ENCODE measurements at places on chromosomes 11 and 22.

DNA sequence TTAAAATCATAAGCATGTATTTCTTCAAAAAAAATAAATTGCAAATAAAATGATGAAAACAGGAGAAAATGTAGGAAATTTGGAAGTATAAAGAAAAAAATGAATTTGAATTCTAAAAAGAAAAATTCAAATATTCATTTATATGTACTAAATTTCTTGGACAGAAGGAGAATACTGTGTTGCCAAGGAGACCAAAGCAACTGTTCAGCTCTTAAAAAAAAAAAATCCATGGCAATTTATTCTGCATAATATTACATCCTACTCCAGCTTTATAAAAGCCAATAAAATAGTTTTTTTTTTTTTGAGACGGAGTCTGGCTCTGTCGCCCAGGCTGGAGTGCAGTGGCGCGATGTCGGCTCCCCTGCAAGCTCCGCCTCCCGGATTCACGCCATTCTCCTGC is 6.0 kb downstream of the PGM2L1 start:
- DNase-seq = no peak

- no peak for DNase-seq
Observed at GRCh38 chr22:25645964-25646363, 81.5 kb downstream of the GRK3 start.

- DNase-seq = no peak
Observed at GRCh38 chr11:40597546-40598113, 861.8 kb downstream of the LRRC4C start.

- DNase-seq = no peak
Observed at GRCh38 chr11:35548925-35549561, 23.6 kb upstream of the PAMR1 start.

GRCh38 chr11:90223248-90223585 is 368 bp upstream of the CHORDC1 start:
- no peak for DNase-seq

GRCh38 chr11:87428266-87428665 is 390.5 kb downstream of the TMEM135 start:
- DNase-seq = no peak

DNA sequence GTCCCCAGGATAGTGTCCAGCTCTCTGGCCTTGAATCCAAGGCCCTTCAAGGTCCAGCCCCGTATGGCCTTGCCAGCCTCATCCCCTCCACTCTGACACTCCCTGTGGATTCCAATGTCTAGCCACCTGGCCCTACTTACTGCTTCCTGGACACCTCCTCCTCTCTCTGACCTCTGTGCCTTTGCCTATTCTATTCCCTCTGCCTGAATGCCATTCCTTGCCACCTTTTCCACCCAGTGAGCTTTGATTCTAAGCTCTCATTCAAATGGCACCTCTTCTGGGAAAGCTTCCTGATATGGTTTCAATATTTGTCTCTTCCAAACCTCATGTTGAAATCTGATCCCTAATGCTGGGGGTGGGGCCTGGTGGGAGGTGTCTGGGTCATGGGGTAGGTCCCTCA is 31.9 kb upstream of the TTLL12 start:
- no peak for DNase-seq

DNA sequence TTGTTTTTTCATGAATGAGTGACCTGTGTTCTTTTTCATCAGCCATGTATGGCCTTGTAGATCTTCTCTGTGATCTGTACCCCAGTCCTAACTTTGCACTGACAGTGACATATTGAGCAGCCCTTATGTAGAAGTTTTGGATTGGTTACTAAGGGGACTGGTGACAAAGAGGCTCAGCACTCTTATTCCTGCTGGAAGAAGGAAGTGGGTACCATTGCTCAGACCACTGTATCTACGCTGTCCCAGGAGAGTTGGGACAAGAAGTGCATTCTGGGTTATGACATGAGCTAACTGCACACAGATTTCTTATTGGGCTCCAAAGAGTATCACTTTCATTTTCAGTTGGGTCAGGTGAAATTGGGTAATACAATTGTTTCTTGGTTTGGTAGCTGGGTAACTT is 107.8 kb upstream of the RASSF10 start:
- no peak for DNase-seq

- no peak for DNase-seq
Observed at GRCh38 chr11:100999756-101000155, 129.9 kb downstream of the PGR start.

DNA sequence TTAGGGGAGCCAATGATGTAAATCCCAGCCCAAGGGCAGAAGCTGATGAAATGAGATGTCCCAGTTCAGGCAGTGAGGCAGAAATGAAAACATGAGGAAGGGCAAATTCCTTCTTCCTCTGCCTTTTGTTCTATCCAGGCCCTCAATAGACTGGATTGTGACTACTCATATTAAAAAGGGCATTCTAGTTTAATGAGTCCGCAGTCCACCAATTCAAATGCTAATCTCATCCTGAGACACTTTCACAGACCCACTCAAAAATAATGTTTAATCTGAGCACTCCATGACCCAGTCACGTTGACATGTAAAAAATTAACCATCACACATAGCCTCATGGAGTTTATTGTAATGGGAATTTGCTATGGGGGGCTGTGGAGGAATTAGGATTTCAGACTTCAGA is 717.9 kb downstream of the OPCML start:
- no peak for DNase-seq

GRCh38 chr11:35676611-35676965 is 14.0 kb downstream of the TRIM44 start:
- DNase-seq = no peak

DNA sequence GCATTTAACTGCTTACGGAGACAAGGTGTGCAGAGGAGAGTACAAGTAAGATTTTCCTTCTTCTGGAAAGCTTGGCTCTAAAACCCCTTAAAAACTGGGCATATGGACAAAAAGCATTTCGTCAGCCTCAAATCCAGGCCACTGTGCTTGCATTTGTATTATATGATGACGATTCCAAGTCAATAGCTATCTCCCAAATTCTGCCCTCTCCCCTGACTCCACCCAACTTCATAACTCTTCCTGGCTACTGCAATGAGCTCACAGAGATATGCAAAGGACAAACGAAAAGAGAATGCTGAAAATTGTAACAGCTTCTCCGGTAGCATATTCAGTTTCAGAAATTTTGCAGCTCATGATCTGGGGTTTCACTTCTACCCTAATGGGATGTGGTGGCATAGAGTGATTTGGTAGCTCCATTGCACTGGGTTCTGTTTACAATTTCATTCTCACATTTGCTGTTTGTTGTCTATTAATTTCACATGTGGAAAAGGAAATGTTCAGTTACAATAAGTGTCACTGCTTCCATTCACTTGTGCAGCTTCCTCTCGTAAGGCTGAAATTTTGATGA is 45.6 kb upstream of the CHRM4 start:
- no peak for DNase-seq

- DNase-seq = no peak
Observed at GRCh38 chr11:8650401-8650990, 32.0 kb downstream of the TRIM66 start.

GRCh38 chr11:45929486-45930030 is 7.1 kb downstream of the LARGE2 start:
- no peak for DNase-seq

- no peak for DNase-seq
Observed at GRCh38 chr11:63710476-63711217, 29.3 kb downstream of the RTN3 start.
